ENCODE measurements at places on chromosomes 13 and 19. TPM values are rescaled to one million over a fixed set of nuclear protein-coding genes. Genes with fewer than 3 reads are reported as not detected.

GRCh38 chr13:26007261-26008125 lies 44.3 kb downstream of the SHISA2 start:
- no peak for DNase-seq

GRCh38 chr19:1794424-1795172 lies 17.5 kb downstream of the ATP8B3 start:
- no peak for DNase-seq

DNA sequence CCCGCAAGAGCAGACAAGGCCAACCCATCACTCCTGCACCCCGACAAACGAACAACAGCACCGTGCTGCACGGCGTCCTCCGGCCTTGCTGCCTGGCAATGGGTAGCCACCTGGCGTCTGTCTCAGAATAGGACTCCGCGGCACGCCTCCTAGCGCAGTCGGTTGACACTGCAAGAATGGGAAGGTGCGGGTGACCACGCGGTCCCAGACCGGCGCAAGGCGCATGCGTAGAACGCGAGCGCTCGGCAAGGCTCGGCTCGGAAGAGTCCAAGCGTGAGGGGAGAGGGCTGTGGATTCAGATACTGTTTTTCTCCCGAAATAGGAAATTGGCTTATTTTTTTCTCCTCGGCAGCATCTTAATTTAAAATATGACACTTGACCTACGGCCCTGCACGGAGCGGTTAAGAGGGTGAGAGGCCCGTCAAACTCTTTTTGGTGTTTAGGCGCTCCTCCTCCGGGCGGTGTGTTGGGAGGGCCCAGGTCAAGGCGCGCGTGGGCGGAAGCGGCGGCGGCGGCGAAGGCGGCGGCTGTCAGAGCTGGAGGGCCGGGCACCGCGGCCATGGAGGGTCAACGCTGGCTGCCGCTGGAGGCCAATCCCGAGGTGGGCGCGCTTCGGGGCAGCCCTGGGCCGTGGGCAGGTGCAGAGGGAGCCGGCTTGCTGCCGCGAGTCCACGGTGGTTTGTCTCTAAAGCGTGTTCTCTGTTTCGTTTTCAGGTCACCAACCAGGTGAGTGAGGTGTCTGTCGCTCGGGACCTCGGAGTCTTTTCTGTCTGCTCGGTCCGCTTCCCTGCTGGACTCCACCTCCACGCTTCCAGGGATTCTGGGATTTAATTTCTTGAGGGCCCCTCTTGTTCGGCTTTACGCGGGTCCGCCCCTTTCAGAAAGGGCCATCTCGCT lies at the start of gene UCHL3:
TSS of gene UCHL3 (plus strand) at position 530 of the 897 bp plus-strand sequence. CDS start at position 560, 30 bp downstream.
- DNase-seq, result peak; percentile 98

DNA sequence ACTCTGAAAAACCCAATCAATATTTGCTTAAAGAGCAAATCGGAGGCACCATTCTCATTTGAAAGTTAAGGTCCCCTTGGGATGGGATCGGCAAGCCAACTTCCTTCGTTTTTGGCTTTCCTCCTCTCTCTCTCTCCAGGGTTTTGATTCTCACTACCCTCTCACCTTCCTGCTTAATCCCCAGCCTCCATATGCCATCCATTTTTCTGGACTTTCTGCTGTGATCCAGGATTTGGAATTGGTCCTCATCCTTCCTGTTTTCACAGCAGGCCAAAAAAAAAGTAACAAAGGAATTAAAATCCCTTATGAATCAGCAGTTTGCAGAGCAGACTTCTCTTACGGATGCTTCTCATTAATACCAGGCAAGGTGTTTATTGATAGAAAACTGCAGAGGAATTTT lies 283.1 kb upstream of the TMTC4 start:
- DNase-seq, result no peak

- DNase-seq, result no peak
Observed at GRCh38 chr19:18085702-18086457, 854 bp downstream of the IL12RB1 start.

DNA sequence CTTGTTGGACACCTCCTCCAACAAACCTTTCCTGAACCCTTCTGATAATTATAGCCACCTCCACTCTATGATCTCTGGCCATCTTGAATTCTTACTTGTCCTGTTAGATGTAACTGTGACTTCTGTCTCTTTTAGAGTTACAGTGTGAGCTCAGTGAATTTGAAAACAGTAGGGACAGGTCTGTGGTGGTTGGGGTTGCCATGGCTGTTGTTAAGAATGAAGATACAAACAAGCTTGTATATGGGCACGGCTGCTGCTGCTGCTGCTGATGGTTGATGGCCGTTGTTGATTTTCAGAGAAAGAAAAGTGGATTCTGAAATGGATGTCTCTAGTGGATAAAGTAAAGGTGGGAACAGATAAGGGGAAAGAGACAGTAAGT lies 101.5 kb downstream of the STARD13 start:
- DNase-seq, result no peak

DNA sequence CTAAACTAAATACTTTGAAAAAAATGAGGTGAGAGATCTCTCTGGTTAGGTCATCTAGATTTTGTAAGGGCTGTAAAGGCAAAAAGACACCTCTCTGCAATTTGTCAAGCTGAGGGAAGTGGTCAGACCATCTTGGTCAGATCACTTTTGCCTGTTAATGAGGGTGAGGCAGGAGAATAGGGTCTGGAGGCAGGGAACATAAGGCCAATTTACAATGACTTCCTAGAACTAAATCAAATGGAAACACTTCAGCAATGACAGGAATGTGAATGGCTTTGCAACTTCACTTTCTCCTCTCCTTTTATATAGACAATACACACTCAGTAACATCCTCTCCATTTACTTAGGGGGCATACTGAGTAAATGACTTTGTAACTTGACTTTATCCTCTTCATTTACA lies 1653.4 kb downstream of the SLITRK5 start:
- no peak for DNase-seq

GRCh38 chr13:60379837-60380565 lies 17.0 kb upstream of the TDRD3 start:
- DNase-seq, result no peak

DNA sequence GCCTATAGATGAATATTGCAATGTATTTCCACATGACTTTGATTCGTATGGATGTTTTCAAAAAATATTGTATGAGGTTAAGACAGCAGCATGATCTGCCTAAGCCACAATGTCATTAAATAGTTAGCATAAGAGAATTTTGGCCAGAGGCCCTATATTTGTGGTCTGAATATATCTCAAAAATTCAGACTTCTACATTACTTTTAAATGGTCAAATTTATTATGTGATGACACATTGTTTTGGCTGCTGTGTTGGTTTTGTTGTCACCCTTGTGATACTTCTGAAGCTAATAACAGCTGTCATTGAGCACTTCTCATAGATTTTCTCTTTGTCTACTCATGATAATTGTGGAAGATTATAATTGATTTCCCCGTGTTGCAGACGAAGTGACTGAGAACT lies 288.2 kb downstream of the MYO16 start:
- no peak for DNase-seq

- peak; percentile 77 for DNase-seq
Observed at GRCh38 chr19:49677901-49678674, 1.0 kb downstream of the PRMT1 start.

DNA sequence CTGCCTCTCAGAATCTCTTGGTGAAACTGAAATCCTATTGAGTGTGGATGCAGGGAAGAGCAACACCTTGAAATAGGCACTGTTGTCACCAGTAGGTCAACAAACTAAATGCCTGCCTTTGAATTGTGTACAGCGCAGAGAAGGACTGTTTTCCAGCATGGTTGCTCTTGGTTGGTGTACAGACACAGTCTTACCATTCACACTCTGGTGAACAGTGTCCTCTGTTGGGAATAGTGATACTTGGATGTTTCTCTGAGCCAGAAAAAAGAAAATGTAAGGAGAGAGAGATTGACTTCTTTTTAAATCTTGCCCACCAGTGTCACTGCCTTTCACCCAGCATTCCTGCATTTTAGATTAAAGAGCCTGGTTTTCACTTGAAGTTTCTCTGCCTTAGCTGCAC lies 179.7 kb downstream of the STK24 start:
- no peak for DNase-seq

GRCh38 chr19:40280608-40281221 lies 4.4 kb downstream of the AKT2 start:
- no peak for DNase-seq

DNA sequence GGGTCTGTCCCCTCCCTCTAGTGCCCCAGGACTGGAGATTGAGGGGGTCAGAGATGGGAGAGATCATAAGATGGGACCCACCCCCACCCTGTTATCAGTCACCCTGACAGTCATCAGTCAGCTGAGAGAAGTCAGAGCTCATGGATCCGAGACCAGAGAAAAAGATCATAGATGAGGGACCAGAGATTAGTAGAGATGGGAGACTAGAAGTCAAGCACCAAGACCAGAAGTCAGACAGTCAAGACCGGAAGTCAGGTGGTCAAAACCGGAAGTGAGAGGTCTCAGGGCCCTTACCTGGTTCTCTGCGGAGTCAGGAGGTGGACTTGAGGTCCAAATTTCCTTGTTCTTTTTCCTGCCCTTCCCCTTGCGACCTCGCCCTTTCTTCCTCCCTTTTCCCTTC lies 7.0 kb downstream of the COL5A3 start:
- DNase-seq, result no peak

DNA sequence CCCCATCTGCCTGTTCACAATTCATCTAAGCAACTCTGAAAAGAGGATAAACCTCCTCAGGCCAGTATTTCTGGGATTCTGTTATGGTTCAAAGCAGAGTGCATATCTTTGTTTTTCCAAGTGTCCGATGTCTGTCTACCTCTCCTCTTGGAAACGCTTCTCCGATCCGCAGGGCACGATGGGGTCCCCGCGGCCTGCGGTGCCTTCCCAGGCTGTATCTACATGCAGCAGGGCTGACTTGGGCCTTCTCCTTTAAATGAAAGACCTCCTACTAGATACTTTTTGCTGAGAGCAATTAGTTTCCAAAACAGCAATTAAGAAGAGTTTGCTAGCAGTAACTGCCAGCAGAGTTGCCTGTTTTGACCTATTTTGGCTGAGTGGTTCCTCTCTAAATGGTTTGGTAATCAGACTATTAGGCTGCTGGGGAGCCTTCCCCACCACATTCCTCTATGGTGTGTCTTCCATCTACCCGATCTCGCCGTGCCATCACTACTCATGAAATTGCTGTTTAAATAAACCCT lies 23.5 kb downstream of the COL4A2 start:
- DNase-seq, result no peak

DNA sequence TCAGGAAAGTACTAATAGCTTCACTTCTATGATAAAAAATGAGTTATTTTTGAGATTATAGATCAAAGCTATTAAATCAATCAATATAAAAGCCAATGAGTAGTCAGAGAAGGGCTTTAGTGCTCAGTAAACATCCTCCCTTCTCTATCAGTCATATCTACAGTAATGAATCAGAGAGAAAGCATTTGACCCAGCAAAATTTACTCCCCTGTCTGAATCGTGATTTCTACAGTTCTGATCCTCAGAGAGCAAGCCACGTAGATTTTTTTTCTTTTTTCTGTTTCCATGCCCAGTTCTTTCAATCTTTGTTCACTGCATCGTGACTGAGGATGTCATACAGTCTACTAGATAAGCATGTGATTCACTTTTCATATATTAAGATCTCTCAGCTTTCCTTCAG lies 16.2 kb upstream of the MBNL2 start:
- DNase-seq, result no peak

GRCh38 chr13:77548095-77548494 lies 12.6 kb downstream of the SCEL start:
- DNase-seq, result no peak

- DNase-seq, result no peak
Observed at GRCh38 chr19:10692673-10693264, 8.5 kb upstream of the QTRT1 start.

DNA sequence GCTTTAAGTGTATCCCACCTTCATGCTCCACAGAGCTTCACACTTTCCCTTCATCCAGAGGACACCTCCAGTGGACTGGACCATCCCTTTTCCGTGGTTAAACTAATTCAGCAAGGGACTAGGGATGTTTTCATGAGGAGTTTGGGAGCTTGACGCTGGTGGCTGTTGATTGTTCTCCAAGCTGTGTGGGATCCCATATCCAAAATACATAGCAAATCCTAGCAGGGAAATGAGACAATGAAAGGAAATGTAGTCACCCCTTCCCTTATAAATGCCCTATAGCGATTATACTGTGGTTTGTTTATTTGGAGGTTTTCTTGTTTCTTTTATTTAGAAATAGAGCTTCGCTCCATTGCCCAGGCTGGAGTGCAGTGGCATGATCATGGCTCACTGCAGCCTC lies 31.6 kb upstream of the DPRX start:
- no peak for DNase-seq

- DNase-seq, result no peak
Observed at GRCh38 chr13:48979892-48980291, 4.2 kb downstream of the FNDC3A start.

DNA sequence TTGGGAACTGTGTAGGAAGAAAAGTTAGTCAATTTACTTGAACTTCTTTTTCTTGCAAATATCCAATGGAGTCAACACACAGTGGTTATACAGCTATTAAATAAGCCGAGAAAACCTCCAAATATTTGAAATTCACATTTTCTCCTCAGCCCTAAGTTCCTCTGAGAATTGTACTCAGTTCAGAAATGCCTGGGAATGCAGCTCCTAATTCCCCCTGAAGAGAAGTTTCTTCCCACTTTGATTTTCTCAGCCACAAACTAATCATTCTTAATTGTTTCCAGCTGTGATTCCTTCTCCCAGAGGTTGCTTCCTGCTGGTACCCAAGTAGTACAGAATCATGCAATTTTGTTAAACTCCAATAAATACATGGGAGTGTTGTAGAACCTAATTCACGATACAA lies 246.1 kb upstream of the MIR17HG start:
- DNase-seq, result no peak

DNA sequence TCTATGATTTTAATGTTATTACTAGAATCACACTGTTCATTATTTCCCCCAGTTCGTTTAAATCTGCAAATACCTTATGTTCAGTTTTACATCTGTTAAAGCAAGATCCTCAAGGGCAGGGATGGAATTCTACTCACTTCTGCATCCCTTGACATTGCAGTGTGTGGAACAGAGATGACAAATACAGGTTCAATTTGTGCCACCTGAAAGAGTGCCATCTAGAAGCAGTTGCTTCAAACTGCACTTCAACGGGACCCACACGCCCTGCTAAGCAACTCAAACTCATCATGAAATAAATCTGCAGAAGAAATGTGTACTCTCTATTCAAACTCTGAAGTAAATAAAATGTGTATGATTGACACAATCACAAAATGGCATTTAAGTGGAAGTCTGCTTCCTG lies 44.5 kb downstream of the RUBCNL start:
- no peak for DNase-seq

- DNase-seq, result no peak
Observed at GRCh38 chr13:77184455-77184854, 142.4 kb downstream of the MYCBP2 start.

GRCh38 chr13:76792731-76793347 lies 93.4 kb downstream of the KCTD12 start:
- DNase-seq, result no peak

DNA sequence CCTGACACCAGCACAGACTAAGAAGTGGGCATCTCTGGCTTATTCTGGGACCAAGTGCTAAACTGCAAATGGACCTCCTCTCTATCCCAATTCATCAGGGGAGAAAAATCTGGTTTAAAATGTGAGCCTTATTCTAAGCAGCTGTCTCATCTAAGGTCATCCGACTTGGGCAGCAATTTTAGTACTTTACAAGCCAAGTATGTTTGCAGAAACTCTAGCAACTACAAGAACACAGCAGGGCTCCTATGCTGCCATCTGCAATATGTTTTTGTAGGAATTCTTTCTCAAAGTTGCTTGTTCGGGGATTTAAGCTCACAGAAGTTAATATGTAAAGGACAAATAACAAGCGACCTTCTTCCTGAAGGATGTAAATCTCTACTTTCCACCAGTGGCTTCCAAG lies 113.1 kb downstream of the FOXO1 start:
- no peak for DNase-seq

The DAND5 gene
- total RNA-seq, result not detected

The NLRP5 gene
- not detected for total RNA-seq

The BRSK1 gene
- 5.0 TPM for total RNA-seq

The CEACAM6 gene
- total RNA-seq, result 0.23 TPM

The LHB gene
- not detected for total RNA-seq

The CCDC97 gene
- 35.1 TPM for total RNA-seq

The SBSN gene
- not detected for total RNA-seq

All from activated T-cell treated with anti-CD3 and anti-CD28 coated beads, Interleukin-2, amount 50 U/mL, for 4 hours (primary cell).